ENCODE measurements at places on chromosomes 7 and 10. TPM values are rescaled to one million over a fixed set of nuclear protein-coding genes. Genes with fewer than 3 reads are reported as not detected.

PPP1R3C gene
- total RNA-seq: 0.71 TPM

SAMD8 gene
- 20.5 TPM for total RNA-seq

FAM53B gene
- 13.3 TPM for total RNA-seq

DNA sequence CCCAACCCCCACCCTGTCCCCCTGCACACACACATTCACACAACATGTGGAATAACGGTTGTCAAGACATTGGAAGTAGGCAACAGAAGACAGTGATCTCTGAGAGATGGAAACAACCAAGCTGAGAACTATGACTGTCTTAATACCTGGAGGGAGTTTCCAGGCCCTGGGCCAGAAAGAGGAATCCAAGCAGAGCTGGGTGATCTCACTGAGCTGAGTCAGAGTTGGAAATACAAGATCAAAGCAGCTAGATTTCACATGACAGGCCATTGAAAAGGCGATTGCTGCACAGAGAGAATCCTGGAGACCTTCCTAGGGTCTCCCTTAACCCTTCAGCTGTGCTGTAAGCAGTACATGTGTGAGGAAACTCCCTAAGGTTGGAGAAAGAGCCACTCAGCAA lies 165.8 kb upstream of the PRSS1 start:
- DNase-seq: peak; percentile 72

- no peak for DNase-seq
Measured at GRCh38 chr7:55569269-55569663, 3.0 kb downstream of the VOPP1 start.

DNA sequence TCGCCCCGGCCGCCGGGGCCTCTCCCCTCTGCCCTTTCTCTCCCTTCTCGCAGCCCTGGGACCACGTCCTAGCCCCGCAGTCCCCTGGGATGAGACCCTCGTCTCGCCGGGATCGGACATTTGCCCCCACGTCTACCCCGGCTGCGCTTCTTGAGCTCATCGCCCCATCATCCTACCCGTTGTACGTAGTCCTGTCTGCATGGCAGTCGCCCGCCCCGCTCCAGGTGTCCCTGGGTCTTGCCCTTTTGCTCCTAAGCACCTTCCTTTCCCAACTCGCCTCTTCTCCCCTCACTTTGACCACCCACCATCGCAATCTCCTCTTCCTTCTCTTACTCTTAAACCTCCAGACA lies 582 bp downstream of the TPST1 start:
- no peak for DNase-seq

GRCh38 chr7:22675421-22675820 lies 51.6 kb upstream of the IL6 start:
- no peak for DNase-seq

DNA sequence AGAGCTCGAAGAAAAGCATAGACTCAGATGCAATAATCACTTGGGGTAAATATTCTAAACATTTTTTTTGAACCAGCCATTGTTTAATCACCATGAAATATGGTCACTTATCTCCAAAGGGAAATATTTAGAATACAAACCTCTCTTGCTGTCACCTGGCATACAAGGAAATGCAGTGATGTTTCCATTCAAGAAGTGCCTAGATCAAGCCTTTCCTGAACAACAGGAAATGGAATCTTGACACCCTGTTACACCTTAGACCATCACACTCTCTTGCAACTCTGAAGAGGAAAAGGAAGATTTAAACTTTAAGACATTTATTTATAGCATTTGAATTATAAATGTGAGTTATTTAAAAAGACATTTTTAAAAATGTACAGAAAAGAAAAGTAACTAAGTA lies 263.0 kb upstream of the BMPER start:
- no peak for DNase-seq

DNA sequence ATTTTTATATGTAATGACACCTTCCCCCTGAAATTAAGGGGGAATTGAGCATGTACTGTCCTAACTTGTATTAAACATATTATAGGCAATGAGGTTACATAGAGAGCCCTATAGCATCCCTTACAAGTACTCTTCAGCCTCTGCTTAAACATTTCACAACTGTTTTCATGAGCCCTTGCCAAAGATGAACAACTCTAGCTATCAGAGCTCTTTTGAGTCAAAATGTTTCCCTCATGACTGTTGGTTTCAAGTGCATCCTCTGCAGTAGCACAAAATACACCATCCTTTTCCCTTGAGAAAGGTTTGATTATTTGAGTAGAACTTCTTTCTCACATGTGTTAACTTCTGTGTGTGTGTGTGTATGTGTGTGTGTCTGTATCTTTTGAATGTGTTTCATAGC lies 1157.6 kb upstream of the CELF2 start:
- DNase-seq: no peak

DNA sequence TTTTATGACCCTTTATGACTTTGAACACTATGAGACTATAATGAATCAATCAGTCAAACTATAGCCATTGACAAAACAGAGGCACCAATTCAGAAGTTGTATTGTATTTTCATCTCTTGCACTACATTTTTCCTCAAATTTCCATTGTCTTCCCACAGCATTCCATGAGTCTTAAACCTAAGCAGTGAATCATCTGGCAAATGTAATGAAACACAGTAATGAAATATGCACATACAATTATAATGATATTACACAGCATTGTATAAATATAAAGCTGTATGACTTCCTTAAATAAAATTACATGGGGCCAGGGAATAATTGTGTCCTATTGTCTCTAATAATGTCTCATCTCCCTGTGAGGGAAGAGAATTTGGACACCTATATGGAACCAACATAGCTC lies 45.0 kb downstream of the VWDE start:
- no peak for DNase-seq
